ENCODE measurements at places on chromosomes 11 and 22.

DNA sequence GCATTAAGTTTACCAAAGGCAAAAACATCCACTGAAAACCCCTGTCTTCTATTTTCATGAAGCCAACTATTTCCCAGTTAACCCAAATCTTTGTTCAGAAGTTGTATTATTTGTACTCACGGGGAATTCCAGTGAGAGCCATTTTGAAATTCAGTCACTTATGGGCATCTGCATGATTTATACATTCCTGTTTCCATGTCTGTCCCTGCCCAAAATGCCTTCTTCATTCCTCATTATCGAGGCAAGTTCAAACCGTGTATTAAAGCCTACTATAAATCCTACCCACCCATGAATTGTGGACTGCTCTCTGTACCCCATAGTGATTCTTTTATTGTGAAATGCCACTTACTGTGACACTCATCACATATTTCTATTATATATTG is 772.7 kb downstream of the DLG2 start:
- DNase-seq: no peak

DNA sequence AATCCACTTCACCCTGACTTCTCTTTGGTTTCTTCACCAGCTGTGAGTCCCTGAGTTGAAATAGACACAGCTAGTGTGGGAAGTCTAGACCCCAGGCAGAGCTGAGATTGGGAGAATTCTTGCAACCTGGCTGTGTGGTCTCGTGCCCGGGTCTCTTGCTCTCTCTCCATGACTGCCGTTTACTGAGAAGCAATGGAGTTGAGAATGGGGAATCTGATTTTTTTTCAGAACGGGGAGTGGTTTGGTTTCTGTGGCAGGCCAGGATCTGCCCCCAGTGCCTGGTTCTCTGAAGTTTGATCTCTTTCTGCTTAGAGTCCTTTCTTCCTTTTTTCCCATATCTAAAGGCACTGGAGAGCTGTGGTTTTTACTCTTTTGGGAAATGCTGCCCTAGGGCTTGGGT is 1.5 kb downstream of the SIDT2 start:
- DNase-seq: no peak

- DNase-seq: no peak
These were observed 53.2 kb upstream of the EHF start for GRCh38 chr11:34567733-34568132.

- peak; percentile 66 for DNase-seq
These were observed 27.8 kb downstream of the WEE1 start for GRCh38 chr11:9601037-9601875.

DNA sequence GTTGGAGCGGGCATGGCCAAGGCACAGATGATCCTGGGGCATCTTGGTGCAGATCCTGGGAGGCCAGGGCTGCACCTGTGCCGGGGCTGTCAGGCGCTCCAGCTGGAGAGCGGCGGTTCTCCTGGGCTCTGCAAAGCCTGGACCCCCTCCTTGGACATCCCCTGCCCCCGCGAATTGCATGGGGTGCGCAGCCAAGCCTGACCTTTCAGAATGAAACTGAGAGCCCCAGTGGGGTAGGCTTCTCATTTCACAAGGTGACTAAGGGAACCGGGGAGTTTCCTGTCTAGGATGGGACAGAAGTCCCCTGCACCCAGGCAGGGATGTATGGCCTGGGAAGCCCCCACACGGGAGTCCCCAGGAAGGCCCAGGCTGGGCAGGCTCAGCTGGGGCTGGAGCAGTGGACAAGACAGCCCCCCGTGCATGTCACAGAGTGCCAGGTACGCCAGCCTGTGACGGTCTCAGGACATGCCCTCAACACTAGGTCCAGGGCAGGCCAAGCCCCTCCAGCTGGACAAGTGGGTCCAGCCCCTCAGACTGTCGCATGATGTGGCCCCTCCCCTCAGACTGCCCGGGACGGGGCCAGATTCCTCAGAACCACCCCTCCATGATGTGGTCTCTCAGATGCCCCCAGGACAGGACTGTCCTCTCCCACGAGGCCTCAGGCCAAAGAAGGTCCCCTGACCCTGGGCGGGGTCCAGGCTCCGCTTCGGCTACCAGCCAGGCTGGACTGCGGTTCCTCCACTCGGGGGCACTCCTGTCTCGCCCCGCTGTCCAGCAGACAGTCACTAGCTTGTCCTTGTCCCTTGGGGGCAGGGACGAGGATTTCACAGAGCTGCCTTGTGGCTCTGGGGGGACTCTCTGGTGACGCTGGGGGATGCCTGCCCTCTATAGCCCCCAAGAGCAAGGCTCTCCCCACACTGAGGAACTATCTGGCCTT is 2.3 kb downstream of the LSP1 start:
- DNase-seq: peak; percentile 48

DNA sequence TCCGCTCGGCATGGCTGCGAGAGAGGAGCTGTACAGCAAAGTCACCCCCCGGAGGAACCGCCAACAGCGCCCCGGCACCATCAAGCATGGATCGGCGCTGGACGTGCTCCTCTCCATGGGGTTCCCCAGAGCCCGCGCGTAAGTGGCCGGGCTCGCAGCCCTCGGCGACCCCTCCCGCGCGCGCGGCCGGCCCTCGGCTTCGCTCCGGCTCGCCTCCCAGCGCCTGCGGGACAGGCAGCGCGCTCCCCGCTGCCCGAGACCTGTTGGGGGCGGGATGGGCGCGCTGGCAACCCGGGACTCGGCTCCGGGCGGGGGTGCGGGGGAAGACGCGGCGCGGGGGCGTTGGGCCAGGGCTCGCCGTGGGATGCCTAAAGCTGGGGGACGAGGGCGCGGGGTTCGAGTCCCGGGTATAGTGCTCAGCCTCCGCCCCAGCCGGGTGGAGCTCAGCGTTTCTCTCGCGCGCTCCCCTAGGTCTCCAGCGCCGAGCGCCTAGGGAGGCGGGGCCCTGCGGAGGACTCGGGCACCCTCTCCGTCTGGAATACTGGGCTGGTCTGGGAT is 630 bp downstream of the UBASH3B start:
- peak; percentile 57 for DNase-seq

GRCh38 chr11:60872124-60872960 is 5.0 kb downstream of the ZP1 start:
- DNase-seq: peak; percentile 12

DNA sequence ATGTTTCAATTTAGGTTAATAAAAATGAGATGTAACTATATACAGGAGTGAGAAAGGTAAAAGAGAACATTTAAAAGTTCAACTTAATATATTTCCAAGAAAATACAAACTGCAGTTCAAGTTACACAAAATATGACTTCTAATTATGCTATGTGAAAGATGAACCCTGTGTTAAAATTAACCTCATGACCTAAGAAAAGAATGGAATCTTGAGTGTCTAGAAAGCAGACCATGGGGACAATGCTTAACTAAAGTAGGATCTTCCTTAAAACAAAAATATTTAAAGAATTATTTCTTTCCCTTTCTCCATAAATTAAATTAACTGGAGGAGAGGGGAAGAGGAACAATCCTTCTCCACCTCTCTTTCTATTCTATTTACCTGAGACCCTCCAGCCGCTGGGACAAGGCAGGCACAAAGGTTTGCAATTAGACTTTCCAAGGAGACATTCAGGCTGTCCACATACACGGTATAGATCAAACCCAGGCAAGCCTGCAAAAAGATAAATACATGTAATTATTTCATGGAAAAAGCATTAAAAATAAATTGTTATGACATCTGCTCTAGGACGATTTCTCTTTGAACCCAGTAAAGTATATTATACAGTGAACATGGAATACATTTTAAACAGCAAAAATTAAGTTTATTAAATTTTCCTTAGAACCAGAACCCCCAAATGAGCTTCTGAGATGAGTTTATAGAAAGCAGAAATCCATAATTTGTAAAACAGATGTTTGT is 264.5 kb downstream of the SBF2 start:
- no peak for DNase-seq

GRCh38 chr11:122852074-122852795 is 13.9 kb downstream of the CRTAM start:
- DNase-seq: peak; percentile 13

DNA sequence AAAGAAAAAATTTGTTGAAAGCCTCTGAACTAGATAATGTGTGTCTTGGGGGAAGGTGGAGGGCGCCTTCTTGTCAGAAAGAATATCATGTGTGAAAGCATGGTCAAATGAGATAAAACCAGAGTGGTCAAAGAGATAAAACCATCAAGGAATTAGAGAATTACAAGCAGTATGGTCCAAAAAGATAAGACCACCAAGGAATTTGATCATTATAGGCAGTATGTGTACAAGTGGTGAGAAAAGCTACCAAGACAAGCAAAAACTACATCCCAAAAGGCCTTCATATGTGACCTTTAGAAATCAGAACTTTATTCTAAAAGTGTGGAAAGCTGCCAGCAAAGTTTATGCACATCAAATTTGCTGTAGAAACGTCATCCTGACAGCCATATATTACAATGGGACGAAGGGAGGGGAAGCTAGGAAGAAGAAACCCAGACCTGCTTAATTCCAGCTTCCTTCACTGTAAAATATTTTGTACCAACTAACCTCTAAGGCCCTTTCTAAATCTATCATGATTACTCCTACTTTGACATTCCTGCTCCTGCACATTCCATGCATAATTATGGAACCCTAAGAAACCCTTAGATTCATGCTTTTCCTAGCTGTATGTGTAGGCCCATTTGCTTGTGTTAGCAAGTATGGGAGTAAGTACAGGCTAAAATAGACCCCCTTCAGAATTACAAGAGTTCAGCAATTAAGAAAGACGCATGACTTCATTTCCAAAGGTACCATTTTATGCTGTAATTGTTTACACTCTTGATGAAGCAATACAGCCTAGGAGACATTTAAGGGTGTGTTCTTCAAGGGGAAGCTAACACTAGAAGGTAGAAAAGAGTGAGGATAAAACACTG is 51.6 kb downstream of the LGR4 start:
- no peak for DNase-seq

DNA sequence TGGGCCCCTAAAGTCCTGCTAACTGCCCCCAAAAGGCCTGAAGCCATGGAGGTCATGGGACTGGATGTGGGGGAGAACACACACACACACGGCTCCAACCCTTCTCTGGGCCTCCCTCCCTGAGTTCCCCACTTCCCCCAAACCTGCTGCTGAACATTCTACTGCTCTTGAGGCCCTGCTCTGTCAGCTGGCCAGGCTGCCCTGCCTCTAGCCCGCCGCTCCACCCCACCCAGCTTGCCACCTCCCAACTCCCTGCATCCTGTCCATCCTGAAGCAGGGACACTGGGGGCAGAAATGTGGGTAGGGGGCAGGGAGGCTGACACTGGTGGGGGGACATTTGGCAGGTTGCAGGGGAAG is 1.0 kb downstream of the KCNJ4 start:
- no peak for DNase-seq

GRCh38 chr11:18785411-18785810 is 6.2 kb downstream of the PTPN5 start:
- DNase-seq: no peak

- DNase-seq: no peak
These were observed 6.5 kb downstream of the KREMEN1 start for GRCh38 chr22:29079218-29079901.

DNA sequence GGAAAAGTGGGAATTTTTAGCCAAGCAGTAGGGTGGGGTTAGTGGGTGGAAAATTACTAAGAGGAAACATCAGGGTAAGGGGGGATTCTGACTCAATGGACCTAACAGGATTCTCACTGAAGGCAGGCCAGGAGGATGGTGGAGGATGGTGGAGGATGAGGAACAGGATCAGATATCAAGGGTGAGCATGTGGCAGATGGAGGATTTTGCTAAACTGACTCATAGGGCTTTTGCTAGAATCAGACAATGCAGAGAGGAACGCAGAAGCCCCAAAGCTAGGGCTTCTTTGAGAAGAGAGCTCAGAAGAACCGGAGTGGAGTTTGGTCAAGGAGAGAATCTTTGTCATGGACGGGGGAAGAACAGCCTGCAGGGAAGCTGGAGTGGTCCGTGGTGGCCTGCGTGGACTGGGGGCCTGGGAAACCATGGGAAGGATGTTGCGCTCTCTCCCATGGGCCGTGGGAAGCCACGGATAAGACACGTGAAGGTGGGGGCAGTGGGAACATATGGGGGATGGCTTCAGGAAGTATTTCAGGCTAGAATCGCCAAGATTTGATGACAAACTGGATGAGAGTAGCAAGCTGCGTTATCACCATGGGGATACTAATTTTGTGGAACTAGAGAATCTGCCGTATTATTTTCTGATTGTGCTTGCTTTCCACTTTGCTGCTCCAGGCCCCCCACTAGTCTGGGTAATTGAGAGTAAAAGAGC is 165.2 kb downstream of the LDLRAD3 start:
- DNase-seq: no peak

DNA sequence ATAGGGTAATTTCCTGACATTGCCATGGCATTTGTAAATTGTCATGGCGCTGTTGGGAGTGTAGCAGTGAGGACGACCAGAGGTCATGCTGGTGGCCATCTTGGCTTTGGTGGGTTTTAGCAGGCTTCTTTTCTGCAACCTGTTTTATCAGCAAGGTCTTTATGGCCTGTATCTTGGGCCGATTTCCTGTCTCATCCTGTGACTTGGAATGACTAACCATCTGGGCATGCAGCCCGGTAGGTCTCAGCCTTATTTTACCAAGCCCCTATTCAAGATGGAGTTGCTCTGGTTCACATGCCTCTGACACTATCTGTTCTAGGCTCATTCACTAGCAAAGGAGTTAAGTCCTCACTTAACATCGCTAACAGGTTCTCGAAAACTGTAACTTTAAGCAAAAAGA is 1374.2 kb downstream of the FAM181B start:
- no peak for DNase-seq

GRCh38 chr11:111402411-111402810 is 23.3 kb upstream of the POU2AF1 start:
- no peak for DNase-seq

GRCh38 chr11:9455722-9456121 is 5.1 kb upstream of the ZNF143 start:
- DNase-seq: no peak

DNA sequence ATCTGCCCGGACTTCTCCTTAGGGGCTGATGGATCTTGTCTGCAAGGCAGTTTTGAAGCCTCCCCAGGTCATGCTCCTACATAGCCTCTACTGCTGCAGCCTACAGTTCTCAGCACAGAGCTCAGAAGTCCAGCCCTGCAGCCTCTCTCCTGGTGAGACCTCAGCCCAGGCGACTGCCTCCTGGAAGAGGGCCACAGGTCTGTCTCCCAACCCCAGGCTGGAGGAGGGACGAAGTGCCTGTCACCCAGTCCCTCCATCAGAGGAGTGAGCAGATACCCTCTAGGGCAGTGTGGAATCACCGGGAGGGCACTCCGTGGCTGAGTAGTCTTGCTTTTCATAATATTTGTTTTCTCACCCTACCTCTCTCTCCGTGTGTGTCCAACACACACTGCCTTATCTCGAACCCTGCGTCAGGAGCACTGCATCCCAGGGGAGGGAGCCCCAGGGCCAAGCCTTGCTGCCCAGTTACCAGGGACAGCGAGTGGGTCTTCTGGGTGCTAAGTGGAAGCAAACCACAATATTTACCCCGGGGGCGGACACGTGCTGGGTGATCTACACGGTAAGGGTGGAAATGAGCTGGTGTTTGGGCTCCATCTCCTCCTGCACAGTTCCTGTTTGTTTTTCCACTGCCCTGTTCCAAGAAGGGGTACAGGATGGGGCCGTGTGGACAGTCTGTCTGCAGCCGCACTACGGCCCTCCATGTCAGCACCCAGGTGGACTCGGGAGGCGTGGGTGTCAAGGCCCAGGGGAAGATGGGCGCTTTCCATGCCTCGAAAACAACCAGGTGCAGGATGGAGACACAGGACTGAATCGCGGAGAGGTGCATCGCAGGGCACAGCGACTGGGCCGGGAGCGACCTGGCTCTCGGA is 133.7 kb upstream of the HSD17B12 start:
- DNase-seq: no peak

GRCh38 chr11:61897387-61898246 is 6.3 kb upstream of the FADS3 start:
- peak; percentile 85 for DNase-seq
